ENCODE measurements at places on chromosomes 4 and X. TPM values are rescaled to one million over a fixed set of nuclear protein-coding genes. Genes with fewer than 3 reads are reported as not detected.
A peak's percentile ranks its signal among the peaks of the same experiment; 100 is the strongest.

The FIP1L1 gene
- 64.0 TPM for total RNA-seq

The CASP6 gene
- 35.0 TPM for total RNA-seq

The UBL4A gene
- 33.0 TPM for total RNA-seq

- no peak for DNase-seq
Observed at GRCh38 chrX:85569686-85570085, 190.2 kb upstream of the POF1B start.

DNA sequence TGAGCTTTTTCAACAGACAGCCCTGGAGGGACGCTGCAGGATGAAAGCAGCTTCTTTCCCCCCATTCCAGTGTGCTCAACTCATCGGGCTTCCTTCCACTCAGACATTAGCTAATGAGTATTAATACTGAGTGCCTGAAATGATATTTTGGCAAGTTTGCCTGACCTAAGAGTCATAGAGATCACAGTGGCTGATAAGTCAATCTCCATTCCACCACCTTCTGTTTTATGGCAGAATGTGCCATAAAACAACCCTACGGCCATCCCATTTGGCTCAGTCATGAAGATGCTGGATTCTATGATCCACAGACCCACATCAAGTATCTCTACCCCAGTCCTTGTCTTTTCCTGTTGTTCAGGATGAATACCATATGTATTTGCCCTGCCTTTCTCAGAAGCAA, 48.3 kb upstream of the MAB21L2 start:
- DNase-seq: no peak

DNA sequence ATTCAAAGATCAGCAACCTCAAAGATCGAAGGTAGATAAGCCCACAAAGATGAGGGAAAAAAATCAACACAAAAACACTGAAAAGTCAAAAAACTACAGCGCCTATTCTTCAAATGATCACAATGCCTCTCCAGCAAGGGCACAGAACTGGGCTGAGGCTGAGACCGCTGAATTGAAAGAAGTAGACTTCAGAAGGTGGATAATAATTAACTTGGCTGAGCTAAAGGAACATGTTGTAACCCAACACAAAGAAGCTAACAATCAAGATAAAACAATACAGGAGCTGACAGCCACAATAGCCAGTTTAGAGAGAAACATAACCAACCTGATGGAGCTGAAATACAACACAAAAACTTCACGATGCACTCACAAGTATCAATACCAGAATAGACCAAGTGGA, 231.1 kb downstream of the STPG2 start:
- DNase-seq: no peak

DNA sequence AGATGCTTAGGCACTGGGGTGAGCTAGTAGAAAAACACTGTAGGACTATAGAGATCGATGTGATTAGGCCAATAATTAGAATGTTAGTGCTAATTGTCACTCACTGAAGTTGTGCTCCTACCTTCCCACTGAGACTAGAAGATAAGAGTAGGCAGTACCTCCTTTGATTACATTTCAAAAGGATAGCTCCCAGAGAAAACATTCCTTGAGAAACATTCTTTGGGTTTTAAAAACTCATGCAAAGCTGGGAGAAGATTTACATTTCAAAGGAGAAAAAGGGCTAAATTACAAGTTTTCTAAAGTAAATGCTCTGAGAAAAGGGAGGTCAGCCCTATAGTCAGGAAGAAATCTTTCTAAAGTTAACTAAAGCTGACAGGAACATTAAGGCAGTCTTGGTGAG, 860.3 kb upstream of the NDST4 start:
- no peak for DNase-seq

- DNase-seq: no peak
Observed at GRCh38 chr4:157141976-157142375, 66.0 kb downstream of the GLRB start.

GRCh38 chrX:119482481-119483480, 14.5 kb downstream of the SLC25A5 start:
- peak; percentile 24 for DNase-seq

DNA sequence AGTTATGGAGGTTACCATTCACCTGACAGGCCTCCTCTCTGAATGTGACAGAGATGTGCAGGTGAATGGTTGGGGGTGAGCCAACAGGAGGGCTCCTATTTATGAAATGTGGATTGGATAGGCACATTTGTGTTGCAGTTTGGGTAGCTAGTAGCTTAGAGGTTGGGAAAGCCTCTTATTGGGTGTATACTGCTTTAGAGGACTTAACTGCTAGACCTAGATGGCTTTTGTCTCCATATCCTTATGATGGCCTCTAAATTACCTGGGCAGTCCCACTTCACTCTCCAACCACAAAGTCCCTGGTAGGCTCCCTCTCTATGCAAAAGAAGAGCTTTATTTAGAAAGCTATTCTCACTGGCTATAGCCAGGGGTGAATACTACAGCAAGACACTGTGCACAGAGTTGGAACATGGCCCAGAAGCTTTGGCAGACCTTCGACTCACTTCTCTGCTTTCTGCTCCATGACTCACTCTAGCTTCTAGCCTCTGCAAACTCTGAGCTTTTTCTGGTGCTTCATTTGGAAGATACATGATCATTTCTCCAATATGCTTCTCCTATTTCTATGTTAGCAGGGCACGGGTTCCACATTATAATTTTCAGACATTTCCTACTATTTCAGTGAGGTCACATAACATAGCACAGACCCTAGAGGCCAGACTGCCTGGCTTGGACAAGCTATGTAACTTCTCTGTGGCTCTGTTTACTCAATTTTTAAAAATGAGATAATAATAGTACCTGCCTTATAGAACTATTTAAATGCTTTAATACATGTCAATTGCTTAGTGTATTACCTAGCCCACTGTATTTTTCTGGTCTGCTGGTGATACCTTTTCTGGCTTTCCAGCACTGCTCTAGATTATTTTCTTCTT, 6.0 kb upstream of the VGLL1 start:
- DNase-seq: peak; percentile 84
